ENCODE measurements at places on chromosomes 13 and 19.

- no peaks in the 10 kb centered on the region for H3K4me1 ChIP-seq
- H3K4me3 ChIP-seq = no peak overlapping the region
- no peaks in the 10 kb centered on the region for H3K27me3 ChIP-seq
- DNase-seq = no peak
- no peak overlapping the region for H3K27ac ChIP-seq
Measured at GRCh38 chr13:29081036-29081435, 260.9 kb downstream of the MTUS2 start.

- no peaks in the 10 kb centered on the region for H3K27me3 ChIP-seq
- no peak overlapping the region for H3K27ac ChIP-seq
- no peak for DNase-seq
- no peak overlapping the region for H3K4me3 ChIP-seq
- no peaks in the 10 kb centered on the region for H3K36me3 ChIP-seq
Measured at GRCh38 chr13:94298346-94298745, 181.1 kb downstream of the DCT start.

DNA sequence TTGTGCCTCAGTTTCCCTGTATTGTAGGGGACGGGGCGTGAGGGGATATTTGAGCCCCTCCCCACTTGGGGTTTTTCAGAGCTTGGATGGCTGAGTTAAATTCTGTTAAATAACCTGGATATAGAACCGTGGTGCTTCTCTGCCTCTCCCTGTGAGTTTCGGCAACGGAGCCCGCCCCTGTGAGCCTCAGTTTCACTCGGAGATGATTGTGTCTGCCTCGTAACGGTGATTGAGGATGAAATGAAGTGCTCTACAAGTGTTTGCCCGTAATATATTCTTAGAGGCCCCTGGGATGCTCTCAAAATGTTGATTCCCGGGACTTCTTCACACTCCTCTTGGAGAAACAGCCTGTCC is 509 bp downstream of the KXD1 start:
- peak; percentile 40 for DNase-seq
- no peaks in the 10 kb centered on the region for H3K36me3 ChIP-seq

- no peaks in the 10 kb centered on the region for H3K4me1 ChIP-seq
- H3K4me3 ChIP-seq = no peak overlapping the region
- no peak overlapping the region for H3K27ac ChIP-seq
- H3K36me3 ChIP-seq = no peaks in the 10 kb centered on the region
Measured at GRCh38 chr13:57045826-57046546, 94.7 kb upstream of the PRR20A start.

DNA sequence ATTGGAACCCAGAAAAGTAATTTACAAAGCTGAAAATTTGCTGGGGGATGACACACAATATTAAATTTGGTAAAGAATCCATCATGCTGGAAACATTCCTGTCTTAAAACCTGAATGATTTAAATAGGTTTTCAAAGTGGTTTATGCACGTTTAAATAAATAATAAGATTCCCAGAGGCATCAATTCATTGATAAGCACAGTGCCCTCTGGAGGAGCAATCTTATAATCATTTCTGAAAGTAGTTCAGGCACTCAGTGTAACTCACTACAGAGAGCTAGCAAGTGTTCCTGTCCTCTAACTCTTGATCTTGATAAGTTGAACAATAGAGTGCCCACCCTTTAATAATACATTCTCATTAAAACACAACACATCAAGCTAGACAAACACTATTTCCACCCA is 43.5 kb upstream of the SHISA2 start:
- 0 out of 2 replicates have a peak, but pooled peaks cover 5% of the 10 kb centered on the region for H3K27me3 ChIP-seq
- no peaks in the 10 kb centered on the region for H3K36me3 ChIP-seq
- H3K27ac ChIP-seq = no peak overlapping the region
- H3K4me3 ChIP-seq = no peak overlapping the region
- H3K4me1 ChIP-seq = no peaks in the 10 kb centered on the region
- no peak for DNase-seq

- DNase-seq = peak; percentile 68
- no peaks in the 10 kb centered on the region for H3K4me1 ChIP-seq
- peak overlapping the region; percentile 74 for H3K27ac ChIP-seq
- 0 out of 2 replicates have a peak, but pooled peaks cover 9% of the 10 kb centered on the region for H3K36me3 ChIP-seq
- peaks cover 6% of the 10 kb centered on the region for H3K27me3 ChIP-seq
- H3K4me3 ChIP-seq = peak overlapping the region; percentile 98
Measured at GRCh38 chr19:35267353-35267817, 1.4 kb upstream of the USF2 start.
